Foreskin keratinocyte (primary cell): ENCODE measurements at places on chromosomes 1 and 21. TPM values are rescaled to one million over a fixed set of nuclear protein-coding genes. Genes with fewer than 3 reads are reported as not detected.
A peak's percentile ranks its signal among the peaks of the same experiment; 100 is the strongest.

- no peak for DNase-seq
Observed at GRCh38 chr1:225859151-225859550, 23.0 kb downstream of the TMEM63A start.

DNA sequence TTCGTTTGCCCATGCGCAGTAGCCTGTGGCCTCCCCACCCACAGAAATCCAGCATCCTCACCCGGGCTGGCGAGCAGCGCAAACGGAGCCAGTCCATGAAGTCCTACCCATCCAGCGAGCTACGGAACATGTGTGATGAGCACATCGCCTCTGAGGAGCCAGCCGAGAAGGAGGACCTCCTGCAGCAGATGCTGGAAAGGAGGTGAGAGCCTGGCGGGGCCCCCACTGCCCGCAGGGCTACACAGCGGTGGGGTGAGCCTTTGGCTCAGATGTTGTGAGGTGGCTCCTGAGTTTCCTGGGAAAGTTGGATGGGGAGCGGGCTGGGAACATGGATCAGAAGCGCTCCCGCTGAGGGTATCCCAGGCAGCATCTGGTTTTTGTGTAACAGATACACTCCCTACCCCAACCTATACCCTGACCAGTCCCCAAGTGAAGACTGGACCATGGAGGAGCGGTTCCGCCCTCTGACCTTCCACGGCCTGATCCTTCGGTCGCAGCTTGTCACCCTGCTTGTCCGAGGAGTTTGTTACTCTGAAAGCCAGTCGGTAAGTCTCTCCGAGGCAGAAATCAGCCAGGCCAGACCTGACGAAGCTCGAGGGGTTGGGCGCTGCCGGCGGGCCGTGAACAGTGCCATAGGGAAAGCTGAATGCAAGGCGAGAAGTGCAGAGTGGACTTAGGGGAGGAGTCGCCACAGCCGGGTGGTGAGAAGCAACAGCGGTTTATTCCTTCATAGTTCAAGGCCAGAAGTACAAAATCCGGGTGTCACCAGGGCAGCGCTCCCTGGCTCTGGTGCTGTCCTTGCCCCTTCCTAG lies 10.4 kb downstream of the NPPA start:
- DNase-seq = no peak

GRCh38 chr1:168360151-168361021 lies 79.7 kb downstream of the TBX19 start:
- no peak for DNase-seq

DNA sequence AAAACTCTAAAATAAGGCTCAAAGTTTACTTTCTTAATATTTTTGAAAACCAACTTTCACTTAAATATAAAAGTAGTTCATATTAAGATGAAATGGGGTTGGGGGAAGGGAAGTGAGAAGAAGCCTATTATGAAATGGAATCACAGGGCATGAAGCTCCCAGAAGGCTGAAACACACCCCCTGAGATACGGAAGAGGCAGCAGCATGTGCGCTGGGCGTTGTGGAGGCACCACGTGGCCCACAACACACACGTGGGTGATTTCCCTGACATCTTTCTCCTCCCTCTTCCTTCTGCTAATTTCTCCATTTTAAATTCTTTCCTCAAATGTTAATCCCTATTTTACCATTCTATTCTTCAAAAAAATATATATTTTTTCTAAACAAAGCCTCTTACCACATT lies 35.6 kb upstream of the SEC16B start:
- DNase-seq = no peak

DNA sequence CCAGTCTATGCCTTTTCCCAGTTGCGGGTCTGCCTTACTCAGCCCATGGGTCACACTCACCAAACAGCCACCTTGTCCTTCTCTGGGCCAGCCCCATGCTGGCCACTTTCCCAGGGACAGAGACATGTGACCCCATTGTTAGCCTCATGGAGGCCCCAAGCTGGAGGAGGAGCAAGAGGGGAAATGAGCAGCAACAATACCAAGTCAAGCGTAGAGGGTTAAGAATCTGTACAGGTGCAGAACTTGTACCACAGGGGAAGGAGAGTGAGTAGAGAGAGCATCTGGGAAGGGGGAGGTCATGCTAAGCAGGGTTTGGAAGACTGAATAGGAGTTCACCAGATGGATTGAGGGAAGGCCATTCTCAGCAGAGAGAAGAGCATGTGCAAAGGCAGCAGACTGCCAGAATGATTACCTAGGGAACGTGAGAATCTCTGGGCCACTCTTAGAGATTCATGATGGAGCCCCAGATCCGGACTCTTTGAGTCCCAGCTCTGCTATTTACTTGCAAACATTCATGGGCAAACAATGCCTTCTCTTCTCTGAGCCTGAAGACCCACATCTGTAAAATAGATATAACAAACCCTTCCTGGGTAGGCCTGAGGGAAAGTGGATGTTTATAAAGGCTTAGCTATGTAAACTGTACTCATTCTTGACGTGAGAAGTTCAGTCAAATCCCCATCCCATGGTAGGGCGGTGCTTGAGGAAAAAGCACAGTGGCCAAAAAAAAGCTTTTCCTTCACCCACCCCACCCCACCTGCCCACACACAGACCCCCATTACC lies 2.8 kb upstream of the SLC2A1 start:
- no peak for DNase-seq

DNA sequence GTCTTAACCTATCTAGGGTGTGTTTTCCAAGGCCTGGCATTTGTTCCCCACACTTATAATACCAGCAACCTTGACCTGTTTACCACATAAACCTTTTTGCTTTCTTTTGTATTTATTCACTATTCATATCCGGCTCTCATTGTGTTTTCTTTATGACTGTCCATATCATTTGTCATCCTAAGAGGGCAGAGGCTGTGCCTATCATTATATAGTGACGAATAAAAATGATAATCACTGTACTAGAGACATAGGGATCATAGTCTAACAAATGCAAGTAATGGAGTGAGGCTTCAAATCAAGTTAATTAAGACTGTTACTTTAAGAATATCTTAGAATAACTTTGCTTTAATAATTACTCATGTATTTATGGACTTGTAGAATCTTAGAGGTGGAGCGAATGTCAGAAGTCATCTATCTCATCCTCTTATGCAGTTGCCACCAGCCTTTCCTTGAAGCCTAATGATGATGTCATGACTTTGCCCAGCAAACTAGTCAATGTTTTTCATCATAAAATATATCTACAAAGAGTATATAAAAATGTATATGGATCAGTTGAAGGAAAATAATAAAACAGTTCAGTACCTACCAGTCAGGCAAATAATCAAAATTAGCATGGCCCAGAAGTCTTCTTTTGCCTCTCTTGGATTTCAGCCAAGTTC lies 4.7 kb upstream of the ETV3 start:
- no peak for DNase-seq

DNA sequence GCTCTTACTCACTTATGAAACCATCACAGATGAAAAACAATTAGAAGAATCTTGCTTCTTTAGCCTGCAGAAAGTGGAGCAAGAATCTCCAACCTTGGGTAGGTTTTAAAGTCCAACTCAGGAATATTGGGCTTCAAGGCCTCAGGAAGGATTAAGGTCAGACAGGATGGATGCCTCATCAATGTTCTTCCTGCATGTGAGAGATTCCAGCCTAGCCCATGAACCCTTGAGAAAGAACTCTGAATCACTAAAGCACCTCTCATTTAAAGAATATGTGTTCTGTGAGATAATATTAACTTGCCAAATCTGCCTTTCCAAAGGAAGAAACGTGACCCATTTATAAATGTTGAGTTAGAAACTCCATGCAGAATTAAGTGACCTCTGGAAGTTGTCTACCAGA lies 345.2 kb upstream of the CAMK1G start:
- peak; percentile 49 for DNase-seq

CR1L gene
- not detected in 2 replicates for total RNA-seq

ACTL8 gene
- total RNA-seq = not detected in 2 replicates
